ENCODE measurements at places on chromosomes 5 and 9.

GRCh38 chr5:121572061-121572460 is 279.6 kb upstream of the FTMT start:
- DNase-seq: no peak

GRCh38 chr9:105138306-105138801 is 106.1 kb upstream of the SLC44A1 start:
- no peak for DNase-seq

DNA sequence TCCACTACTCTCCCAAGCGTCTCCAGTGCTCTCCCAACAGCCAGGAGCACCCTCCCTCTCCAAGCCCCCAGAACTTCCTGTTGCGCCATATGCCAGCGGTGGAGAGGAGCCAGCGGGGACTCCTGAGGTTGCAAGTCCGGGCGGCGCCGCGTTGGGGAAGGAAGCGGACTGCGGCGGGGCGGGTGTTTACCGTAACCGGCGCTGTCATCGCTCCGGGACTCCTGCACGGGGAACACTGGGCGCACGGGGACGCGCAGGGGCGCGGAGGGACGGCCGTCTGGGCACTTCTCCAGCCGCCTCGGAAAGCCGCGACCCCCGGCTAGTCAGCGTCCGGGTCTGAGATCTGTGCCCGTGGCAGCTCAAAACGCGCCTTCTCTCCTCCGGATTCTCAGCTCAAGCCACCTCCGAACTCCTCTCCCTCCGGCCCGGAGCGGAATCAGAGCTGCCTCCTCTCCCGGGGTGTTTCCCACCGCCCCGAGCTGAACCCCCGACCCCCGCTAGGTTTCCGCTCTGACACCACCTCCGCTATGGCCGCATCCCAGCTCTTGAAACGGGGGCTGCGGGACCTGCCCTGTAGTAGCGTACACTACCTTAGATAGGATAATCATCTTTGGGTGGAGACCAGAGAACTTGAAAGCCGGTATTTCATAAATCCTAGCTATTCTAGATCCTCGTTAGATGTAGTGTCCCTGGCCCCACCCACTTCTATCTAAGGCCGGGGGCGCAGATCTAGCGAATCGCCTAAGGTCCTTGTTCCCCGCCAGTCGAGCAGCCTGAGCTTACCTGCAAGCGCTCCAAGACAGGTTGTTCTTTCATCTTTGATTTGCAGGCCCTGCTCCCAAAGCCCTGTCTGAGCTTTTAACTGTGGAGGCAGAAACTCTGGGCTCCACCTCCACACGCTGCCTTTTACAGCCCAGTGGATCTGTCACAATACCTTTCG is at the start of gene TRPM6:
TSS of gene TRPM6 (minus strand) at position 881 of the 940 bp plus-strand sequence. CDS start at position 816, 65 bp downstream.
- DNase-seq: peak; percentile 57

DNA sequence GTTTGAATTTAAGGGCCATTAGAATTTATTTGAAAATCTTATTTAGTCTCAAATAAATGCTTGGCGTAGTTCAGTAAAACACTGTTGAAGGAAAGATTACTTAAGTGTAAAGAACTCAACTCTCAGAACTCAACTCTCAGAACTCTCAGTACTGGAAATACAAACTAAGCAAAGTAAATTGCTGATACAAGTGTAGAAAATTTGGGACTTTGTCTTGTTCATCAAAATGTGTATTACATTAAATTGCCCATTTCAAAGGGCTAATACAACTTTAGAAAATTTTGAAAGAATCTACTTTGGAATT is 99.4 kb downstream of the CSNK1G3 start:
- no peak for DNase-seq

DNA sequence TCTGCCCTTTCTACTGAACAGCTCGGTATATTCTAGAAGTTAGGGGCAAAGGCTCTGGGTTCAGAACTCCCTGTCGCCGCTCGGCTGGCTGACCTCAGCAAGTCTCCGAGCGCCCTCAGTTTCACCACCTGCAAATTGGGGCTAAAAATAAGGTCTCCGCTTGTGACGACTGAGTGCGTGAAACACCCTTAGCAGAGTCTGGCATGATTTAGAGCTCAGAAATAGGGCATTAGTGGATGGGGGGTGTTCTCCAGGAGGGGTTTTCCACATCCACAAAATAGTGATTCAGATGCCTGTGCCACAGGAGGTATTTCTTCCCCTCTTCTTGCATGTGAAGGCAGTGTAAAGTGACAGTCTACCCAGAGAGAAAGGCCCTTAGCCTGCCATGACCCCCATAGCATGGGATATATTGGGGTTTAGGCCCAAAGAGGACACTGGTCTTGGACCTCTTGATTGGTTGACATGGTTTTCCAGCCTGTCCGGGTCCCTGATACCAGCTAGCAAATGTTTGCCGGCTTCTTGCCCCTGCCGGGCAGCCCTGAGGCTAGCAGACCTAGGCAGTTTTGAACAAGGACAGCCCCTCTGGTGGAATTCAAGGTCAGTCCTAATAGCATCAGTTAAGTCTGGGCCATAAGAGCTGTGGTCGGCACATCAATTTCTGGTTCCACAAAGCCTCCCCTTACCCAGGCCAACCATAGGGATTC is 1.4 kb downstream of the ERGIC1 start:
- DNase-seq: no peak

GRCh38 chr5:140258016-140258415 is 44.9 kb downstream of the PFDN1 start:
- no peak for DNase-seq

DNA sequence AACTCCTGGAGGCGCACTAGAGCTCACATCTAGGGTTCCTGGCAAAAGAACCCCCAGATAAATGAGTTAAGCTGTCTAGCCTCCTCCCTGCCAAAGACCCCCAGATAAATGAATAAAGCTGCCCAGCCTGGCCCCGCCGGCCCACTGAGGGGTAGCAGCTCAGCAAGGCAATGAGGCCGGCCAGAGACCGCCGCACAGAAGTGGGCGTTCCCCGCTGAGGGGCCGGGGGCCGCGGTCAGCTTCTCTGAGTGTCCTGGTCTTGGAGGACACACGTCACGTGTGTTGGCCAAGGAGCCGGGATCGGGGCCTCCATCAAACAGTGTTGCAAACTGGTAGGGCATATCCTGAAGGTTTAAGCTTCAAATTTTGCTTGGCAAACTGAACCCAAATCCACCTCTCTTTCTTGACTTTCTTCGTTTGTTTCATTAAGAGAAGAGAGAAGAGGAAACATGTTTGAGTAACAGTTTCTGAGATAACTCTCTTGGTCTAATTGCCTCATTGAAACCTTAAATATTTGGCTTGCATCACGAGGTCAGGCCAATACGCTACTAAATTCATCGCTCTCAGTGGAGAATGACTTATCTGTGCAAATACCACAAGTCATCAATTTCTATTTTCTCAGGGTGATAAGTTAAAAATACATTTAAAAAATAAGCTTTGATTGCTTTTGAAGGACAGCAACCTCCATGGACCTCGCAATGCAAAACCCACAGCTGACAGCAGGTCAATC is 11.7 kb upstream of the SLC12A7 start:
- no peak for DNase-seq

GRCh38 chr9:86801246-86801645 is 146.1 kb downstream of the GAS1 start:
- no peak for DNase-seq

GRCh38 chr9:14043483-14043882 is 270.5 kb downstream of the NFIB start:
- DNase-seq: no peak

GRCh38 chr5:174654442-174654841 is 69.9 kb upstream of the MSX2 start:
- no peak for DNase-seq
